ENCODE measurements at places on chromosomes 2 and 18.

DNA sequence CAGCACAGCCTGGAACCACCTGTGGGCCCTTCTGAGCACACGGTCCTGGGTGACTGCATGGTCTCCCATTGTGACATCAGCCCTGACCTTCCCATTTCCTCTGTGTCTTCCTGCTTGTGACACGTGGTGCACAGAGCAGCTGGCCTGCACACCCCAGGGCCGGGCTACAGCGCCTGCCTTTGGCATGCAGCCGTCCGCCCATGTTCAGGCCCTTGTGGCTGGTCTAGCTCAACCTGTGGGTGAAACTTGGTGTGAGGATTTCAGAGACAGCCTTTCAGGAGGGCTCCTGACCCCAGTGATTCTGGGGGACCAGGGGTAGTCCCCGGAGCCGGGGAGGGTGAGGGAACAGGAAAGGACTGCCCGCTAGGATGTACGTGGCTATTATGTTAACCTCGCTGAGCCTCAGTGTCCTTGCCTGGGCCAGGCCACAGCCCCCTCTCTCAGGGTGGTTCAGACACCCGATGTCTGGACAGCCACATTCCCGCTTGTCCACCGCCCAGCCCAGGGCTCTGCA lies 284.8 kb upstream of the HS6ST1 start:
- no peak for DNase-seq

DNA sequence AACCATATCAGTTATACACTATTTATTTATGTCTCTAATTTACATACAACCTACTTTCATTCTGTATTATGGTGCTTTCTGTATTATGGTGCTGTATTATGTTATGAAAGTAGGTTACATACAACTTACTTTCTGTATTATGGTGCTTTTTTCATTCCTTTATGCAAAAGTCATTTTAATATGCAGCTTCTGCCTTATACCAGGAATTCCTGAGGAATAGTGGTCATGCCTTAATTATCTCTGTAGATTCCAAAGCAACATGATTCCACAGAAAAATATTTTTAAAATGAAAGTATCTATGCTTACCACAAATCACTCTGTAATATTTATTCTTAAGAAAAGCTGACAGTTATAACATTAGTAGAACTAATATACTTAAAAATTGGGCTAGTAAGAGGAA lies 922.0 kb upstream of the NRXN1 start:
- DNase-seq: no peak

- peak; percentile 55 for DNase-seq
Observed at GRCh38 chr2:36461039-36461681, 105.6 kb downstream of the CRIM1 start.

DNA sequence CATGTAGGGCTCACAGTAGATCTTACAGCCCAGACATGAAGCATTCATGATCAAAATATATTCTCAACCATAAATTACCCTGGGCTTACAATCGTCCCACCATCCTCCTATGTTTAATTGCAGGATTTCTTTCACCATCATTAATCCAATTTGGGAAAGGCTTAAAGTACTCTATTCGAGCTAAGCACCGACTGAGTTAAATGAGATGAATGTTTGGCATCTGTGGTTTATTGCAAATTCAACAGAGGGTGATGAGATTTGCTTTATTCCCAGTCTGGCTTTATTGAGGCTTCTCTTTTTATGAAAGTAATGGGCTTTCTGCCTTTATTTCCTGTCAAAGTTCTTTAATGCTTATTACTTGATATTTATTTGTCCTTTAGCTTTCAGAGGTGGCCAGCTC lies 159.0 kb downstream of the METTL4 start:
- no peak for DNase-seq

DNA sequence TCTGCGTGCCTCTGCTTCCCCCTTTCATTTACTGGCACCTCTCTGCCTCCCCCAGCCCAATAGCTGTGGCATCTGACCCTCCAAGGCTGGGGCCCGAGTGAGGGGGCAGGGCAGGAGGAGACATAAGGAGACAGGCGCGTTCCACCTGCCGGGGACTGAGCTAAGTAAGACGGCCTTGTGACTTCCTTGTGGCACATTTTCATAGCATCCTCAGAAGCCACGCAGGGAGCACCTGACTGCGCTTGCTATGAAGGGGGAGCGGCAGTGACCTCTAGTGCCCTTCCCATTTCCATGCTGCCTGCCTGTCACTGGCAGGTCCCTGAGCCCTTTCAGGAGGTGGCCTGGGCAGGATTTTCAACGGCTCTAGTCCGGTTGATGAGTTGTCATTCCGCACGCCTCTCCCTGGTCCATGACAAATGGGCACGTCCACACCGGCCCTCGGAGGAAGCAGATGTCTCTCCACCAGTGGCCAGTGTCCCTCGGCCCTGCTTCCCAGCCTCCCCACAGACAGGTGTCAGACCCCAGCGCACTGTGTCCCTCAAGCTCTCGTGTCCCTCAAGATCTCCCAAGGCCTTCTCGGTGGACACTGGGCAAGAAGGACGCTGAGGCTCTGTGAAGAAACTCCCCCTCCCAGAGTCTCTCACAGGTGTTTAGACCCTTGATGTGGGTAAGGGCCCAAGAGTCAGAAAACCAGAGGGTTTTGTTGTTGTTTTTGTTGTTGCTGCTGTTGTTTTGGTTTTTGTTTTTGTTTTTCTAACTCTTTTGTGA lies 42.7 kb downstream of the CYP26B1 start:
- DNase-seq: no peak
